Globus pallidus (tissue), 1 donor: ENCODE measurements at places on chromosomes 11 and 22.

- DNase-seq = no peak
These were observed 729.8 kb upstream of the ANO3 start for GRCh38 chr11:25602149-25602548.

- DNase-seq = no peak
These were observed 54.8 kb upstream of the PHF21B start for GRCh38 chr22:45064313-45065278.

- no peak for DNase-seq
These were observed 19.4 kb downstream of the TRPM5 start for GRCh38 chr11:2424811-2425495.

DNA sequence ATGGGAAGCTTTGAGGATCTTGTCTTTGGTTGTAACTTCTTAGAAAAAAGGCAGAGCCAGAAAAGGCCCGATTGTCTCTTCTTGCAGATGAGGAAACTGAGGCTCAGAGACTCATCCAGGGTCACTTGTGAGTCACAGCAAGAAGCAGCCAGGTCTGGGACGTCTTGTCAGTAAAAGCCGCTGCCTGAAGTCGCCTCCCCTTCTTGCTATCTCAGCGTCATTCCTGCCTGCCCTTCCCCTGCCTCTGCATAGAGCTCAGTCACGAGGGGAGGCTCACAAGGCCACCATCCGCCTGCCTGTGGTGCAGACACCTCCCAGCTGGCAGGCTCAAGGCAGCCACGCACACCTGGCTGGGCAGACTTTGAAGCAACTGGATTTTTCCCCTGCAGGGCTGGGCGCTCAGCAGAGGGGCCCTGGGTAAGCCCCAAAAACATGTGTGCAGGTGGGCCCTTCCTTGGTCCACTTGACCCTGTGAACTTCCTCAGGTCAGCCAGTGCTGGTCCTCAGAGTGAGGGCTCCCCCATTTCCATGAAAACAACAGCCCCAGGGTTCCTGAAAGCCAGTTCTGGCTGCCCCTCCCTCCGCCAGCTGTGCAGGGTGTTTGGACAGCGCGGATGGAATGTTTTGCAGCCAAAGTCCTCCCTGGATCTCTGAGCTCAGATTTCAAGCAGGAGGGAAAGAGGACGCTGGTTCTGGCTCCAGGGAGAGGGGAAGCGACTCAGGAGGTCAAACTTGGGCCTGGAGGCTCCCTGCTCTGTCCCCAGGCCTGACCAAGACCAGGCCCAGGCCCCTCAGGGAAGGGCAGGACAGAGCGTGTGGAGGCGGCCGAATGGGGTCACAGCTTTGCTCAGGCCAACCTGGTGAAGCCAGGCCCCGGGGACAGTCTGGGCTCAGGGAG, 6.0 kb upstream of the RAB3IL1 start:
- DNase-seq = no peak

- no peak for DNase-seq
These were observed 14.1 kb upstream of the IL2RB start for GRCh38 chr22:37163575-37164504.

DNA sequence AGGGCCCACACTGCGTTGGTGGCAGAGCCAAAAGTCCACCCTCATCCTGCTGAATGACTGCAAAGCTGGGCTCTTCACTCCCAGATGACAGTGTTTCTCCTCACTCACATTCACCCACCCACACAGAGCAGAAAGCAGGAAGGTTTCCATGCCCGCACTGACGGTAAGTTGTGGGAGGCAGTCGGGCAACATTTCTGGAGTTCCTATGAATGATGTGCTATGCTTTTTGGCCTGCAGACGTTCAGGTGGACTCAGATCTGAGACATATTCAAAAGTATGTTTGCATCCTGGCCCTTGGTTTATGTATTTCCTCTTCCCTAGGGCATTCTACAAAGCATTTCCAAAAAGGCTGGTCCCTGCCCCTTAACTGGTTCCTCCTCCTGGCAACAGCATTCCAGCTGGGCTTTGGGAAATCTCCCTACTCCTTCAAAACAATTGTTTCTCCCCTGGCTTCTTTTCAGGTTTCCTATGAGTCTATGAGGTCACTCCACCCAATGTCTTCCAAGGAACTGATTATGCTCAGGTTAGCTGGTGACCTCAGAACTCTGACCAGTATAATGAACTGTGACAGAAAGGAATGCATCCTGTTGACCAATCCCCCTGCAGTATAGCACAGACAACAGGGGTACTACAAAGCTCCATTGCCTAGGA, 36.4 kb downstream of the PACSIN2 start:
- DNase-seq = no peak

- DNase-seq = no peak
These were observed 24.1 kb downstream of the KIAA1671 start for GRCh38 chr22:24976442-24977218.

DNA sequence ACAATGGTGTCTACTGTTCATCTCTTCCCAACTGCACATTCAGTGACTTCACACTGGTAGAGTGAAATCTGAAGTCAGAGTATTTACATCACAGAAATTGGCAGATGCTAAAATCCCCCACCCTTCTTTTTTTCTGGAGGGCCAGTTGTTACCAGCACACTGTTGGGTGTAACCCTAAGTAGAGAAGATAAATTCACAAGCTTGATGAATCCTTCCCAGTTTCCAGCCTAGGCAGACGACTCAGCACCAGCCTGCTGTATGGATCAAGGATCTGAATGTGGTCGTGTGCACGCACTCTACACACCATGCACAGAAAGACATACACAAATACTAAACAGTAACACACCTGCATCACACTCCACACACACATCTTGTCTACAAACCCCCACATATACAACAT, 46.0 kb downstream of the ARRB1 start:
- DNase-seq = no peak

DNA sequence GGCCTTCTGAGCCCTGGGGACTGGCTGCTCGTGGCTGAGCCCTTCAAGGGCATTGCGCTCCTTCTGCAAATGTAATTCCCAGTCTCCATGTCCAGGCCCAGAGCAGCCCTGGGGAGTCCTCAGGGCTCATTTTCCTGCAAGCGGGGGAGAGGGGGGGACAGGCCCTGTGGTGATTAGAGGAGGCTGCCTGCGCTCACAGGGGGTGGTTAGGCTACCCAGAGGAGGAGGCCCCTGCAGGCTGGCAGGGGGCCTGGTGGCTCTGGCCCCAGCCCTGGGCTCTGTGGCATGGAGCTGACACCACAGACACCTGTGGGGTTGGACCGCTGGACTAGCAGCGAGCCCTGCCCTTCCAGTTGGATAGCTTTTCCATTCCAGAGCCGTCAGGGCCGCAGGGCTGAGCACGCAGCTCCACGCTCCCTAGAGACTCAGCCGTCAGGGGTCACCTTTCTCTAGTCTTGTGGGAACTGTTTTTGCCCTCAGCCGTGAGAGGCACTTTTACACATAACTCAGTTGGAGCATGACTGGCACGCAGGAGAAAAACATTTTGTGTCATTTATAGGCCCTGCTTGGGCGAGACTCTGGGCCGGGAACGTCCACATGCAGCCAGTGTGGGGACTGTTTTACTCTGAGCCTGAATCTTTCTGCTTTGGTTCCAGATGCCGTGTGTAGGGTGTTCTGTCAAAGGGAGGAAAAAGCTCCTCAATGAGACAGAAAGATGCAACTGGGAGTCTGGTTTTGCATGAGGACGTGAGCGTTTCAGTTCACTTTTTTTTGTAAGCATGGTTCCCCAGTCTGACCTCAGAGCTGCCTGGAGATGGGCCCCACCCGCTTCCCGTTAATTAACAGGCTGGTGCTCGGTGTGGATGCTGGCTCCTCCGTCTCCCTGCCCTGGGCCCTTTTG, 58.1 kb downstream of the LRP5 start:
- DNase-seq = no peak

DNA sequence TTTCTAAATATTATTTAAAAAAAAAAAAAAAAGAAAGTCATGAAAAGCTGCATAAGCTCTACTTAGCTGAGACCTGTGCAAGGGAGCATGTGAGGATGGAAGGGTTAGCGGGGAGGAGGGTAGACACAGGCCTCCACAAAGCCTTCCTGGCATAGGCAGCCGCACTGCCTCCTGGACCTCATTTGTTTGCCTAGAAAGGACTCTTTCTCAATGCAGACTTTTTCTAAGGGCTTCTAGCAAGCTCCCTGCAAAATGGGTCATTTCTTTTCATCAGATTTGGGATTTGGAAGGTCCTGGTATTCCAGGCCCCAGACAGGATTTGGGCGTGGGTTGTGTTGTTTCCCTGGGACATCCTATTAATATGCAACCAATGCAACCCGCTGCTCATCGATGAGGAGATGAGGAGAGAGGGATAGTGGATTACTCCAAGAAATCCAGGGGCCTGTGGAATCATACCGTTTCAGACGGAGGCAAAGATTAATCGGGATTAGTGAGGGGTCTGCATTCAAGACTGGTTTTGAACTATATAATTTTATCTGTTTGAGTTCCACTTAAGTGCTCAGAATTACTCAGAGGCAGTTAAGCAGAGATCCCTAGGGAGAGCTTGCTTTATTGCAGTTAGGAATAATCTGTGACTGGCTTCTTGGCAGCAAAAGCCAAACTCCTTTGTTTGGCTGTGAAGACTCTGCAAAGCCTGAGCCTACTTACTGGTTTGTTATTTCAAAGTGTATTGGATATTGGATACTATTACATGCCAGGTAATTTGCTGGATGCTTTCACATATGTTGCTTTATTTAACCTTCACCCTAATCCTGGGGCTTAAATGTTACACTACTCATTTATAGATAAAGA, 106.9 kb upstream of the NAV2 start:
- no peak for DNase-seq

DNA sequence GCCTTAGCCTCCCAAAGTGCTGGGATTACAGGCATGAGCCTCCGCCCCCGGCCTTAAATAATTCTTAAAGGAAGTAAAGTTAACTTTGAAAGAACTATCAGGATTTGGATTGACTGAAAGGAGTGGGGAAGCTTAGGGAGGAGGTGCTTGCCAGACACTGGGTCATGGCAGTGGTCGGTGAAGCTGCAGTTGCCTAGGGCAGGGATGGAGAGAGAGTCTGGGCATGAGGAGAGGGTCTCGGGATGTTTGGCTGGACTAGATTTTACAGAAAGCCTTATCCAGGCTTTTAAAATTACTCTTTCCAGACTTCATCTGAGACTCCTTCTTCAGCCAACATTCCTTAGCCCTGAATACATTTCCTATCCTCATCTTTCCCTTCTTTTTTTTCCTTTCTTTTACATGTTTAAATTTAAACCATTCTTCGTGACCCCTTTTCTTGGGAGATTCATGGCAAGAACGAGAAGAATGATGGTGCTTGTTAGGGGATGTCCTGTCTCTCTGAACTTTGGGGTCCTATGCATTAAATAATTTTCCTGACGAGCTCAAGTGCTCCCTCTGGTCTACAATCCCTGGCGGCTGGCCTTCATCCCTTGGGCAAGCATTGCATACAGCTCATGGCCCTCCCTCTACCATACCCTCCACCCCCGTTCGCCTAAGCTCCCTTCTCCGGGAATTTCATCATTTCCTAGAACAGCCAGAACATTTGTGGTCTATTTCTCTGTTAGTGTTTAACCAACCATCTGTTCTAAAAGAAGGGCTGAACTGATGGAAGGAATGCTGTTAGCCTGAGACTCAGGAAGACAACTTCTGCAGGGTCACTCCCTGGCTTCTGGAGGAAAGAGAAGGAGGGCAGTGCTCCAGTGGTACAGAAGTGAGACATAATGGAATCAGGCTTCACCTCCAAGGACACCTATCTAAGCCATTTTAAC, at the start of gene NNMT:
TSS of gene NNMT (plus strand) at position 724 of the 929 bp plus-strand sequence. CDS start at position 882, 158 bp downstream.
- DNase-seq = no peak

DNA sequence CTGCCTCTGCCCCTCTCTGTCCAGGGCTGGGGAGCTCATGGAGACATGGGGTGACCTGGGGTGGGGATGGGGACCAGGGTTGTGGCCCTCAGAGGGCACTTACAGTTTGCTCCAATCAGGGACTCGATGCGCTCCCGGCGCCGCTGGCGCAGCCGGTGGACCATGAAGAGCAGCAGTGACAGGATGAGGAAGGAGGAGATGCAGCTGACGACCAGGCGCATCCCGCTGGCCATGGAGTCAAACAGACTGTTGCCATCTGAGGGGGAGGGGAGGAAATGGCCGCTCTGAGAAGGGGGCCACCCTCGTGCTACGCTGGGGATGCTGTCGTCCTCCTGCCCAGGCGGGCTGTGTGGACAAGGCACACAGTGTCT, 80.5 kb downstream of the DGCR2 start:
- no peak for DNase-seq

DNA sequence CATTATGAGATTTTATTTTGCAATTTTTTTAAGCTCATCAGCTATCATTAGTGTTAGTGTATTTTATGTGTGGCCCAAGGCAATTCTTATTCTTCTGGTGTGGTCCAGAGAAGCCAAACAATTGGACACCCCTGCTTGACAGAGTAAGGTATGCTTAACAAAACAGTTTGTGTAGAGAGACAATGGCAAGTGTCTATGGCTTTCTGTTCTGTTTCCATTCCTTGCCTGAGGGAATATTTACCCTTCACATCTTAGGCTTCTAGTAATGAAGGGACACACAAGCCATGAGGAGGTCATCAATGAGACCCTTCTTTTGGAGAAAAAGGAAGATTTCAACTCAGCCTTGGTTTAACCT, 1278.4 kb upstream of the TENM4 start:
- DNase-seq = no peak

DNA sequence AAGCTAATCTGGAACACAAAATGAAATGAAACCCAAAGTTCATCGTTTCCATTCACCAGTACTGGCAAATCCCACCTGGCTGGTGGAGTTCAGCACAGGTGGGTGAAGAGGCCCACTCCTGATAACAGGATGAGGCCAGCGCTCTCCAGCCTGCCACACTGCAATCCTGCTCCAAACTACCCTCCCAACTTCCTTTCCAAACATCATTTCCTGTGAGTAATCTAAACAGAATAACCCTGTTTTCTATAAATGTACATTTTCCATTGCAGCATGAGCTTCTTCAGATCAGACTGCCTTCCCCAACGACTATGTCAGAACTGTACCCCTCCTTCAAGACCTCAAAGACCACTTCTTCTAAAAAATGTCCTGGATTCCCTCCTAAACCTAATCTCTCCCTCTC, 15.9 kb upstream of the NFRKB start:
- DNase-seq = no peak

DNA sequence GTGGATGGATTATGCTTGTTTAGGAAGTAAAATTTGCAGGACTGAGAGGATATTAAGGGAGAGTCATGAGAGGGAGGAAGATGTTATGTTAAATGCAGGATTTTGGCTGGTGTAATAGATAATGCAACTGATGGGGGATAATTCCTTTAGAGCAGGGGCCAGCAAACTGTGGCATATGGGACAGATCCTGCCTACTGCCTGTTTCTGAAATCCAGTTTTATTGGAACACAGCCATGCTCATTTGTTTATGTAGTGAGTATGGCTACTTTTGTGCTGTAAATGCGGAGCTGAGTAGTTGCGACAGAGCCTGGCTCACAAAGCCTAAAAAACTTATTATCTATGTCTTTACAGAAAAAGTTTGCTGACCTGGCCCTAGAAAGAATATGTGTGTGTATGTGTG, 66.6 kb upstream of the MPPED2 start:
- DNase-seq = no peak
